T-helper 9 cell (primary cell): ENCODE measurements at places on chromosomes 2 and 18.

DNA sequence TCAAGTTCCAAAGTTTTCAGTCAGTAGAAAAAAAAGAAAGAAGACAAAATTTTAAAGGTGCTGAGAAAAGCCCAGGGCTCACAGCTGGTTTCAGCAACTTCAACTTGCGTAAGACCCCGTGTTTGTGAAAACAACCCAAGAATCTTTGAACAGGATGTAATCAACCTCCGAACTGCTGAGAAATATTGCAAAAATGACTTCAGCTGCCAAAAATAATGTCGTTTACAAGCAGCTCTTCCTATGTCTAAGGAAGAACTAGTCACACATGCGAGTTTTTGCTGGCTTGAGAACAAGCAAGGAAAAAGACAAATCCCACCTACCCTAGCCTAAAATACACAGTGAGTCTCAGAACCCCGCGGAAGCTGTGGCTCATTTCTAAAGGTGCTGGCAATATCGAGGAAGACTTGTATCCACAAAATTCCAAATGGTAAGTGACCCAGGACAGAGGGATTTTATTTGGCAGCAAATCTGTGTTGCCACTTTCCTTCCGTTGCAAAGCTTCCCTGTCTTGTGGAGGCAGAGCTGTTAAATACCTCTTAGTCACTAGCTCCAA is 59.8 kb upstream of the SLC8A1 start:
- no peak for DNase-seq

DNA sequence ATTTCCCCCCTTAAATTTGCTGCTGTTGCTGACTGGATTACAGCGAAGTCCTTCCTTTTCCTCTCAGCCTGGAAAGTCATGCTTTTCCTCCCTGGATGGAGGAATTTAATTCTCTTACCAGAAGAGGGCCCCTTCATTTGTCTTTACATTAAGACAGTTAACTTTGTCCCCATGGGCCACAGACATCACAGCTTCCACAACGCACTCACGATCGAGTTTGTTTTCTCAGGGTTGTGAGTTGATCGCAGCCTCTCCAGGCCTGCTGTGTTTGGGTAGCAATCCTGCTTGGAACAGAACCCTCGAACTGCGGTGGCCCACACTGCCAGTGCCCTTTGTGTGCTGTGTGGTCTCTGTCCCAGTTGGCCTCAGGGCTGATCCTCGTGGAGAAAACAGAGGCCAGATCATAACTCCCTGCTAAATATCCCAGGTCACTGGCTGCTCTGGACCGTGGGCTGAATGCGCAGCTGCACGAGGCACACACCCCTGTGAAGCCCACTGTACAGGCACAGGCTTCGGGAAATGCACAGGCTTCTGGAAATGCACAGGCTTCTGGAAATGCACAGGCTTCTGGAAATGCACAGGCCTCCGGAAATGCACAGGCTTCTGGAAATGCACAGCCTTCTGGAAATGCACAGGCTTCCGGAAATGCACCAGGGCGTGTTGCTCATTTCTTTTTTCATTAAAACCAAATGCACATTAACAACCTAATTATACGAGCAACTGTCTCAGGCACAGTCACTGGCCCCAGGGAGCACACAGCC is 2.2 kb upstream of the PDIA6 start:
- no peak for DNase-seq

DNA sequence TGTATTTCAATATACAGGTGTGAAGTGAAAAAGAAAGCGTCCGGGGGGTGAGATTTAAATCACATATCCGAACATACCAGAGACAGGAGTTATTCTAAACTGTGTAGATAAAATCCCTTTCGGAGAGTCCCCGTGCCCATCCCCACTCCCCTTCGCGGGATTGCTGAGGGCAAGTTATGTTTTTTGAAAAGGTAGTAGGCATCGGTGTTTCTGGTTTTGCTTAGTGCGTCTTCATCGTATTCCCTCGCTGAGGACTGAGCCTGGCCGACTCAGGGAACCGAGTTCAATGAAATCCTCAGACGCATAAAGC is 583.4 kb downstream of the ZEB2 start:
- DNase-seq = no peak

DNA sequence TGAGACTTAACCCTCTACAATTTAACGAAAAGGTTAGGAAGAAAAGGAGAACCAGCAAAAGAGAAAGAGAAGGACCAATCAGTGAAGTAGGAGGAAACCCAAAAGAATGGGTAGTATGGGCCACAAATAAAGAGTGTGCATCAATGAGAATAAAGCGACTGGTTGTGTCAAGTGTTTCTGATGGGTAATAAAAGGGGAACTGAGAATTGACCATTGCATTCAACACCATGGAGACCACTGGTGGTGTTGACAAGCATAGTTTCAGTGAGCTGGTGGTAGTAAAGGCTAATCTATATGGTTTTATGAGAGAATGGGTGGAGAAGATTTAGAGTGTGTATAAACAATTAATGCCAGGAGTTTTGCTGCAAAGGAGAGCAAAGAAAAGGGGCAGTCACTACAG is 75.4 kb downstream of the CSRNP3 start:
- no peak for DNase-seq

- no peak for DNase-seq
Measured at GRCh38 chr2:223415071-223415470, 187.1 kb downstream of the SCG2 start.
